Body of pancreas (tissue), 4 donors: ENCODE measurements at places on chromosomes 12 and 14. TPM values are rescaled to one million over a fixed set of nuclear protein-coding genes. Genes with fewer than 3 reads are reported as not detected.

DNA sequence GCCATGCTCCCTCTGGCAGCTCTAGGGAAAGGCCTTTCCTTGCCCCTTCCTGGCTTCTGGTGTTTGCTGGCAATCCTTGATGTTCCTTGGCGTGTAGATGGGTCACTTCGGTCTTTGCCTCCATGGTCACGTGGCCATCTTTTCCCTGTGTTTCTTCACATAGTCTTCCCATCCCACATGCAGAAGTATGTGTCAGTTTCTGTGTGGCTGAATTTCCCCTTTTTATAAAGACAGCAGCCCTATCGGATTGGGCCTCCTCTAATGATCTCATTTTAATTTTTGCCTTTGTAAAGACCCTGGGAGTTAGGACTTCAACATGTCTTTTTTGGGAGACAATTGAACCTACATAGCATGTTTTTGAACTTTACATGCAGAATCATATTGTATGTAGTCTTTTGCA lies 107.2 kb upstream of the FGD4 start:
- no peak for DNase-seq

DNA sequence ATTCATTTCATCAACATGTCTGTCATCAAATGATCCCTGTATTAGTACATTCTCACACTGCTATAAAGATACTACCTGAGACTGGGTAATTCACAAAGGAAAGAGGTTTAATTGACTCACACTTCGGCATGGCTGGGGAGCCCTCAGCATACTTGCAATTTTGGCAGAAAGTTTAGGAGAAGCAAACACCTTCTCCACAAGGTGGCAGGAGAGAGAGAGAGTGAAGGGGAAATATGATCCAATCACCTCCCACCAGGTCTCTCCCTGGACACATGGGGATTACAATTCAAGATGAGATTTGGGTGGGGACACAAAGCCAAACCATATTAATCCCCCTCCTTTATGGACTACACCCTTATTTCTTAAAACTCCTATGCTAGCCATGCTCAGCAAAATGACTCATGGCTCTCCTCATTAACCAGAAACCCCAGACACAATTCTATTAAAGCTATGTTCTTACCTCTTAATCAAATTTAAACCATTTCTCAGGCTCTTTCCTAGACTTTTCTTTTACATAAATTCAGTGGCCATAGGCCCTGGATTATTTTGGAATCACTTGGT lies 932.3 kb downstream of the FLRT2 start:
- DNase-seq: peak; percentile 40

The TC2N gene
- total RNA-seq: 105 TPM

DNA sequence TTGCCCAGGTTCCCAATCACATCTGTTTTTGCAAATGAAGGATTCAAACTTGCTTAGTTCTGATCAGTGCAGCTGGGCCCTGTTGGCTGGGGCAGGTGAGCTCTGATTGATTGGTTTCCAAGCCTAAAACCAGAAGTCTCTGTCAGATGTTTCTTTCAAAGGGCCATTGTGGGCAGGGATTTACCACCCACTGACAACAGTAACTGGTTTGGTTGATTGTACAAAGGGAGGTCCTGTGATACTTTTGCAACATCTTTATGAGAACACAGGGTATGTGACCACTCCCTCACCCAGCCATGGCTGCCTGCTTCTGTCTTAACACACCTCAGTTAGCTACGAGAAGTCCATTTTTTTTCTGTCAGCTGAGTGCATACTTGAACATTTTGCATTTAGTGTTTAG lies 184.1 kb downstream of the FLRT2 start:
- no peak for DNase-seq

GRCh38 chr14:63647696-63648410 lies 6.2 kb upstream of the WDR89 start:
- no peak for DNase-seq
